NCI-H1092 (cell line): ENCODE measurements at places on chromosomes 5 and 9.

- DNase-seq: no peak
These were observed 8.5 kb downstream of the EXOSC3 start for GRCh38 chr9:37776328-37776727.

DNA sequence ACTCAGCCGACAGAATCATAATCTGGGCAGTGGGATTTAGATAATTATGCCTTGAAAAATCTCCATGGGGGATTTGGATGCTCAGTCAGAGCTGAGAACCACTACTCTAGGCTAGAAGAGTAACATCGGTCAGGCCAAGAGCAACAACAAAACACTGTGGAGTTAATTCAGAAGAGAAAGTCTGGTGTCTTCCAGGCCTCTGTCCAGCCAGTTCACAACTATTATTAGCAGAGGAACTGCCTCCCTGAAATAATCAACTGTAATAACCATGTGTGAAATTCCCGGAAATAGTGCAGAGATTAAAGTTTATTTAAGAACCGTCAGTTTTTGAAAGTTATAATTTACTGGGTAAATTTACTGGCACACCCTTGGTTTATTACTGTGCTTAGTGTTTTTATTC, 8.2 kb upstream of the MARCHF3 start:
- no peak for DNase-seq

DNA sequence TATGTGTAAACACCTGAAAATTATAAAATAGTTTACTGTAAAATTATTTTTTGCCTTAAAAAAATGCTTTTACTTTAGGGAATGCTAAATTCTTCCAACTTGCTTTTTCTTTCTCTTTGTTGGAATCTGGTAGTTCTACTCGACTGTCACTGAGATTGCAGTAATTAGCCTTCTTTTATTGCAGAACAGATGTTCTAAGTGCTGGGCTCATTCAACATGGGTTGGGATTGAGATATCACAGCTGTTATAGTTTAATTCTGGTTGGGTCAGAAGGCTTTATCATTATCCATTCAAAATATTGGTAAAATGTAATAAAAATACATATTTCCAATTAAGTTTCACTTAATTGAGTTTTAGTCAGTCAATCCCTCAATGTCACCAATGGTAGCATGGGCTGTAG, 686.7 kb downstream of the CDH18 start:
- no peak for DNase-seq

DNA sequence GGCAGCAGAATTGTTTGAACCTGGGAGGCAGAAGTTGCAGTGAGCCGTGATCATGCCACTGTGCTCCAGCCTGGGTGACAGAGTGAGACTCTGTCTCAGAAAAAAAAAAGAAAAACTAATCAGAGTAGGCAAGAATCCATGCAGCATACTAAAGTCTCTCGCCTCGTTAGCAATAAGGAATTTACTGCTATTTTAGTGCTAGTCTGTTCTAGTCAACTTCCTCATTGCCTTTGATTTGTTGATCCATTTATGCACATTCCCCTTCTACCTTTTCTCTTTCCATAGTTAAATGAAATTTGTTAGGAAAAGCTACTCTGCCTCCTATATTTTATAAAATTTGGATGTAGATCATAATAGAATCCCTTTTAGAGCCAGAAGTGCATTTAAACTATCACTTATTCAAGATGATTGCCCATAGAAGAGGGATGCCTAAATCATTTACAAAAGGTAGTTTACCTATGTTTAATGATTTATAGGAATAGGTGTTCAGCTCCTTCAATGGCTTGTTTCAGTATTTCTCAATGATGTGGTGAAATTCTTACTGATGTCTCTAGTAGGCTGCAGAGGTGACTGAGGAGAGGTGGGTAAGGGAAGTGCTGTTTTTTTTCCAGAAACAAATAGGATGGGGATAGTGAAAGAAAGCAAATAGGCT, 1.9 kb downstream of the LRRC19 start:
- no peak for DNase-seq

DNA sequence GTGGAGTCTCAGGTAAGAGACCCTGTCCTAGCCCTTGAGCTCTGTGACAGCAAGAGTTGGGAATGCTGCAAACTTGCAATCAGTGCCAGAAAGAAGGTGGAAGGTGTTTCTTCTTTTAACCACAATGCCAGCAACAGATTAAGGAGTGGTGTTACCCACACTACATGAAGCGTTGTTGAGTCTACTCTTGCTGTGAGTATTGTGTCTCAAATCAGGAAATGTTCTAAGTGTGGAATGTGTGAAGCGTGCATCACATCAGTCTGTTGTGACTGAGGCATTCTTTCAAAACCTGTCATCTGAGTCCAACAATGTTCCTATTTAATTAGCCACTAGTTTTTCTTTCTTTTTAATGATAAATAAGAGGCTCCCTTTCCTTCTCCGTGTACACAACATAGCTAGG, 2.9 kb upstream of the LURAP1L start:
- no peak for DNase-seq

- DNase-seq: no peak
These were observed 34.0 kb downstream of the CDK5RAP2 start for GRCh38 chr9:120545701-120546550.

GRCh38 chr5:98899456-98899855, 29.4 kb downstream of the CHD1 start:
- DNase-seq: no peak

GRCh38 chr9:136975644-136976043, 1.7 kb upstream of the PTGDS start:
- DNase-seq: no peak

DNA sequence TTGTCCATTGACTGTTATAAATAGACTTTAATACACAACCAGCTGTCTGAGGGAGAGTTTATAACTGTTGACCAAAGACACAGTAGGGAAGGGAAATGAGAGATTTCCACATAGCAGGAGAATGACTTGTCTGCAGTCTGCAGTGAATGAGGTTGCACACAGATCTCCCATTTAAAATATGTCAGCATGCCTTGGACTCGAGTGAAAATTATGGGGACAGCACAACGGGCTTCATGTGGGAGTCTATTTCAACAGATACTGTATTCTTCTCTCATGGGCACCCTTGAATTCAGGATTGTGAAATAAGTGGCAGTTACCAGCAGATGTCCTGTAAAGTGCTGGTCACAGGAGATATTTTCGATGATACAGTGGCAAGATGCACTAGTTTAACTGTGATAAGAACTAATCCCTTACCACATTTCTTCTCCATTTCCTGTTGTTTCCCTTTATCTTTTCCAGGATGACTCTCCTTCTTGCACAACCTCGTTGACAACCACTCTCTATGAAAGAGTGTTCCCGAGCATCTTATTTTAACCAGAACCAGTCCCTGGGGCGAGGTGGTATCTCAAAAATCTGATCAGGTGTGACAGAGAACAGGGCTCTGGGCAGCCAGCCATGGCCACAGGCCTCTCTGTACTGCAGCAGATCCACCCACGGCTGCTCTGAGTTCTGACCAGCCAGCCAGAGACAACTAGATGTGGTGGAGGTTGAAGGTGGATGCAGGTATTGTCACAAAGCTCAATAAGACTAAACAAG, 51.5 kb upstream of the MAP3K1 start:
- DNase-seq: peak; percentile 1
